ENCODE measurements at places on chromosomes 5 and 9.

DNA sequence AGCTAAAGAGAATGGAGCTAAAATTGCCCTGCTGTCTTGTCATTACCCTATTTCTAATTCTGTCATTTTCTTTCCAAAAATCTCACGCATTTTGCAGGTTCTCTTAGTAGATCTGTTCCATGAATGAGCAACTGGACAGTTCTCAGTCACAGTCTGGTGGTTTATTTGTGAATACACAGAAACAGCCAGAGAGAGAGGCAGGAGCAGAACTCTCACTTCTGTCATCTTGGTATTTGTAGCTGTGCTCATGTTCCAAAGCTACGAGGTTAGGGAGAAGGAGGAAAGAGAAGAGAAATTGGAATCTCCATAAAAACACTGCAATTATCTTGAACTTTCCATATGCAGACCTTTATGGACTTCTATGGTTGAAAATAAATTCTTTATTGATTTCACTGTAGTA, 118.0 kb upstream of the OR13F1 start:
- no peak for DNase-seq

DNA sequence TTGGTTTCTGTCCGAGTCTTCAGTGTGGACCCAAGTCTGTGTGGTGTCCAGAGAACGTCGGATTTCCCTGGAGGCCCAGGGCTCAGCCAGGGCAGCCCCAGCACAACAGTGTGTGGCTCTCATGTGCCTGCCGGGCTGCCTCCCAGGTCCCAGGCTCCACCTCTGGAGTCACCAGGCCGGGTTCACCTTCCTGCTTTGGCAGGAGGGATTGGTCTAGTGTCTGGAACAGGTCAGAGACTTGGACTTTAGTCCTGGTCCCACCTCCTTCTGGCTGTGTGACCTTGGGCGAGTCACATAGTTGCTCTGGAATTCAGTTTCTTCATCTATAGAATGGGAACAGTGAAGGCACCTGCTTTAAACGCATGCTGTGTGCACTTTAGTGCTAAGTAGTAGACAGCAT, 3.2 kb downstream of the DOLPP1 start:
- DNase-seq, result no peak

- DNase-seq, result no peak
Observed at GRCh38 chr5:83376461-83376860, 95.1 kb upstream of the VCAN start.

GRCh38 chr9:135070198-135070951, 17.1 kb upstream of the OLFM1 start:
- DNase-seq, result no peak

DNA sequence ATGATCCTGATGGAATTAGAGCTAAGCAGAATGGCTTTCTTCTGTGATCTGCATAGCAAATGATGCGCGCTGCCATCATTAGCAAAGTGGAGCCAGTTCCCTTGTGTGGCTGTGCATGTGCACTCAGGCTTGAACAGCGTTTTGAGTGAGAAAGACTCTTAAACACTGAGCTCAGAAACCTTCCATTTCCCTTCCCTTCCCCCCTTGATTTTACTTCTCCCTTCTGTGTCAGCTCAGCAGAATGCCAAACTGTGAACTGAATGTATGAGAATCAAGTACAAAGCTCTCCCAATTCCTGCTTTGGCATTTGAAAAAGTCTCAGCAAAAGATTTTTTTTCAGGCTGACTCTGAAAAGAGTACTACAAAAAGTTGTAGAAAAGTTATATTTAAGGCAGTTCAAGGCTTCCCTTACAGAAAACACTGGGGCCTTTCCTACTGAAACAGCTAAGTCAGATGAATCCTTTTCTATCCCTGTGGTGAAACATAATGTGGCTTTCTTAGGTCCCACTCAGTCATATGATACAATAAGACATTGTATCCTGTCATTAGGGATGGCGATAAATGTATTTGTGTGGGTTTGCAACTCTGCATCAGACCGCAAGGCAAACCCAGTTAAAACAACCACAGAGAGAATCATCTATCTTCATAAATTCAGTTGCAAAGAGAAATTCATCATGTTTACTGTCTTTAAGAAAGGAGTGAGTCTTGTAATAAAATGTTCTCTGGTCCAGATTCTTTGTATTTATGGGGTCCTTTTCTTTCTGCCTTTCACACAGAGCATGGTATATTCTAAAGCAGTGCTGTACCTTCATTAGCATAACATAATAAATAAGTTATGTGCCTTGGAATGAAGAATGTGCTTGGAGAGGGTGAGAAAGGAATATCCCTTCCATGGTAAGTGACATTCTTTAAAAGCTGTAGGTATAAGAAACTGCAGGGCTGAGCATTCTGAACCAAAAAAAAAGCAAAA, 222.6 kb downstream of the CAAP1 start:
- no peak for DNase-seq
